Inflammatory macrophage (primary cell): ENCODE measurements at places on chromosomes 7 and 10.
A peak's percentile ranks its signal among the peaks of the same experiment; 100 is the strongest.

DNA sequence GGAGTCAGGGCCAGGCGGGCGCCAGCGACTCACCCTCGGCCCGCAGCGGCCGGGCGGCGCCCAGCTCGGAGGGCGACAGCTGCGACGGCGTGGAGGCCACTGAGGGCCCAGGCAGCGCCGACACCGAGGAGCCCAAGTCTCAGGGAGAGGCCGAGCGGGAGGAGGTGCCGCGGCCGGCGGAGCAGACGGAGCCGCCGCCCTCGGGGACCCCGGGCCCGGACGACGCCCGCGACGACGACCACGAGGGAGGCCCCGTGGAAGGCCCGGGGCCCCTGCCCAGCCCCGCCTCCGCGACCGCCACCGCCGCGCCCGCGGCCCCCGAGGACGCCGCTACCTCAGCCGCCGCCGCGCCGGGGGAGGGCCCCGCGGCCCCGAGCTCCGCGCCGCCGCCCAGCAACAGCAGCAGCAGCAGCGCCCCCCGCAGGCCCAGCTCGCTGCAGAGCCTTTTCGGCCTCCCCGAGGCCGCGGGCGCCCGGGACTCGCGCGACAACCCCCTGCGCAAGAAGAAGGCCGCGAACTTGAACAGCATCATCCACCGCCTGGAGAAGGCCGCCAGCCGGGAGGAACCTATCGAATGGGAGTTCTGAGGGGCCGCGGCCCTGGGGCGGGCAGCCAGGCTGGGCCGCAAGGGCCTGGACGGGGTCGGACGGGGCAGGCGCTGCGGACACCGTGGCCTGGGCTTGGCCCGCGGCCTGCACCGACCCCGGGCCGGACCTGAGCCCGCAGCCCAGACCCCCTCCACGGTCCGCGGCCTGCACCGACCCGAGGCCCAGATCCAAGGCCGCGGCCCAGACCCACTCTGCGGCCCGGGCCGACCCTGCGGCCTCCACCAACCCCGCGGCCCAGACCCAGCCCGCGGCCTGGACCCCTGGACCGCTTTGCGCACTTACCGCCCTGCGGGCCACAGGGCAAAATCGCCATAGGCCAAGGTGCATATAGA lies 37.9 kb upstream of the SH2B2 start:
- no peak for DNase-seq

- DNase-seq: no peak
Observed at GRCh38 chr10:51085204-51085603, 10.9 kb downstream of the PRKG1 start.

DNA sequence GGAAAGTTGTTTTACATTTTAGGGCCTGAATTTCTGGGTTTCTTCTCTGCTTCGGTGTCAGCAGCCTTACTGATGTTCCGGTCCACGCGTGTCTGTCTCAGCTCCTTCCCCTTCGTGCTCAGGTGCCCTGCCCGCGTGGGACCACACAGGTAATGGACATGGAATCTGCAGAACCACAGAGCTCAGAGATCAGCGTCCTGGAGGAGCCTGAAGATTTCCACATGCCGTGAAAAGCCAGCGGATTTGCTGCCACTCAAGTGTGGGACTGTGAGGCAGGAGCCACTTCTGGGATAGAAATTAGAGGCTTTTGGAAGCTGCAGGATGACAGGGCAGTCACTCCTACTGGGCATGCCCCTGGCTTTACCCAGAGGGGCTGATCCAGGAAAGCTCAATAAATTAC lies 666.1 kb upstream of the FOXK1 start:
- no peak for DNase-seq

GRCh38 chr10:55091691-55092328 lies 290.8 kb upstream of the PCDH15 start:
- no peak for DNase-seq

DNA sequence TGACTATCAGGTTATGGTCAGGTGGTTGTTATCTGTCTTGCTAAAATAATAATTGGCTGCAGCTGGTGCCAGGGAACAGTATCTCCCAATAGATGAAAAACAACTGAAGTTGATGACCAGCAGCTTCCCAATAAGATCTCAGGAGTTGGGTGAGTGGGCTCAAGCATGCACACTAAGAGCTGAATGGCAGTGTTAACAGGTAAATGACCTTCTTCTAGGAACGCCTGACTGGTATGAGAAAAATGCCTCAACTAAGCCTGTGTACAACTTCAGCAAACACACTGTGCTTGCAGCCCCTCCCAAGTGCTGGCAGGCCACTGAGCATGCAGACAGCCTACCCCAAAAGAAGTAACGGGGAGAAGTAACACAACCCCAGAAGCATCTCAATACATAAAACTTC lies 636.9 kb downstream of the ACTR3B start:
- DNase-seq: no peak

GRCh38 chr7:158266817-158267741 lies 320.5 kb downstream of the PTPRN2 start:
- DNase-seq: no peak

- DNase-seq: no peak
Observed at GRCh38 chr10:104941662-104942061, 300.6 kb downstream of the SORCS3 start.

GRCh38 chr7:106606120-106606519 lies 54.8 kb downstream of the CCDC71L start:
- peak; percentile 26 for DNase-seq

DNA sequence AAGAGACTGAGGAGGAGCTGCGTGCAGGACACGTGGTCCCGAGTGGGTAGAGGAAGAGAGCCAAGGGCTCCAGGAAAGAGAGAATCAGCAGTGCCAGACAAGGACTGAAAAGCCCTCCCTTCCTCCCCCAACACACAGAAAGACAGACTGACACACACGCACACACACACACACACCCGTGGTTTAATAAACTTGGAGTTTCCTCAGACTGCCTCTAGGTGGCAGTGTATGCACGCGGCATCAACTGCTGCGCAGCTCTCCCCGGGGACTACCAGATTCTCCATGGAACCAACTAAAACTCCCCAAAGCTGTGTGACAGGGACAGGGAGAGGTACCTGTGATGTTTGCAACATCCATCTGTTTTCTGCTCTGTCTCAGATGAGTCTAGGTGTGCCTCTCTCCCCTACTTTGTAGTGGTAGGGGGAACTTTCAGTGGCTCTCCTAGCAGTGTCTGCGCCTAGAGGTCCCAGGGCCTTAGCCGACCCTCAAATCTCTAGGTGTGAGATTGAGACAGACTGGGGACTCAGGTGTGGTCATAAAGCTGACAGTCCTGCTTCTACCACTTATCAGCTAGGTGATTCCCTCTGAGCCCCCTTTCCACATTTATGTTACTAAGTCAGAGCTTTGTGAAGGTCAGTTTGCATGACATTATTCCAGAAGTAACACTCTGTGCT lies 9.3 kb upstream of the TSPAN14 start:
- peak; percentile 83 for DNase-seq

DNA sequence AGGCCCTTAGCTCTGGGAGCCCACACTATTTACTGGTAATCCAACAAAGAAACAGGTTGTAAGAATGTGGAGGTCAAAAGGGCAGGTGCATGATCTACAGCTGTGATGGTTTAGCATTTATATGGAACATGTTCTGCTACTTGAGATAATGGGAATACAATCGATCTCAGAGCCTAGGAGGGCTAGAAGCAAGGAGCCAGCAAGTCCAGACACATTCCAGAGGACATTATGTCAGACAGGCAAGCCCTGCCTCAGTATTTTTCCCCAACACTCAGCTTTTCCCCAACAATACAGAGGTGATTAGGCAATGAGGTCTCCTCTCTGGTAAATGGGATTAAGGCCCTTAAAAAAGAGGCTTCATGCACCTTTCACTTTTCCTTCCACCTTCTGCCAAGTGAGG lies 21.4 kb upstream of the GNAT3 start:
- DNase-seq: no peak
